Fibroblast of skin of left biceps (primary cell): ENCODE measurements at places on chromosomes 6 and 20.

DNA sequence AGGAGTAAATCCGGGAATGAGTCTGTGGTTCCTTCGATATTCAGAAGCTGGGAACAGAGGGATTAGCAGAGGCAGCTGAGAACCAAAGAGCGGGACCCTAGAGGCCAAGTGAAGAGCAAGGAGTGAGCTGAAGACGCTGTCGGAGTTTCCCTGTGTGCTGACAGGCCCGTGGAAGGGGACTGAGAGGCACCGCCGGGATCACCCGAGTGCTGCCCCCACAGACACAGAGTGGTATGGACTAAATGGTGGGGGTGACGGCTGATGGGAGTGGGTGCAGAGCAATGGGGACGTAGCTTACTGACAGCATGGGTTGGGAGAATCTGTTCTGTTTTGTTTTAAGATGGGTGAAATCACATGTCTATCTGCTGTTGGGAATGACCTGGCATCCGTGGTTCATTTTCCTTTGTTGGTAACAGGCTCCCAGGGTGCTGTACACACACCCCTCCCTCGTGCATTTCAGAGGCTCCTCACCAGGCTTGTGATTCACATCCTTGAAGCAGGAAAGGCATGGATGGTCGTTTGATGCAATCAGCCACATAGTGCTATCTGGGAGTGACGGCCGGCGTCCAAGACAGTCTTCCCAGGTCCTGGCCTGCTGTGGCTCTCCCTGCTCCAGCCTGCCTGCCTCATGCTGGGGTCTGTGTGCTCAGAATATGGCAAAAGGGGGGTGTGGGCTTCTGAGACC, 97.4 kb downstream of the THBS2 start:
- no peak for DNase-seq

- no peak for DNase-seq
These were observed 41.1 kb upstream of the FANCE start for GRCh38 chr6:35411066-35411465.

DNA sequence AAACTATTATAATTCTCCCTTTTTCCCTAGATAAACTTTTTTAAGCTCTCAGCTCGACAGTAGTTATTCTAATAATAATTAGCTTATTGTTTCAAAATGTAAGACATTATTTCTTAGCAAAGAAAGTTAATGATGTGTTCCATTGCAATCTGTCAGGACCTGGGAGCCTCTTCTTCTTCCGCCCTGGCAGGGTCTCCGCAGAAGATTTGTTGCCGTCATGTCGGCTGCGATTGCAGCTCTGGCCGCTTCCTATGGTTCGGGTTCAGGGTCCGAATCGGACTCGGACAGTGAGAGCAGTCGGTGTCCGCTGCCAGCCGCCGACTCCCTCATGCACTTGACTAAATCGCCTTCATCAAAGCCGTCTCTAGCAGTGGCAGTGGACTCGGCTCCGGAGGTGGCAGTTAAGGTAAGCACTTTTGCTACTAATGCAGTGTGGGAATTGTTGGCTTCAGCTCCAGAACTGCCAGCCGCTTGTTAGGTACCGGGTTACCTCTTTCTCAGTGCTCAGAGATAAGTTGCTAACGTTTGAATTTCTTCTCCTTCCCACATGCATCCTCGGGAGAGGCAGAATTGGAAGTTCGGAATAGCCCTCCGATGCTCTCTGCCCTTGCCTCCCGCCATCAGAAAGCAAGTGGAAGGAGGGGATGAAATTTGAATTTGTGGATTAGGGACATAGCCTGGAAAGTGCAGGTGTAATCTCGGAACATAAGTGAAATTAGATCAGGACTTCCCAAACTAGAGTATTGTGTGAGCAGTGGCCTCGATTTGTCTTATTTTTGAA, at the start of gene CDC40:
Gene CDC40 (plus strand): TSS at position 200 of the 781 bp plus-strand sequence. CDS start 18 bp downstream, at position 218.
- no peak for DNase-seq

DNA sequence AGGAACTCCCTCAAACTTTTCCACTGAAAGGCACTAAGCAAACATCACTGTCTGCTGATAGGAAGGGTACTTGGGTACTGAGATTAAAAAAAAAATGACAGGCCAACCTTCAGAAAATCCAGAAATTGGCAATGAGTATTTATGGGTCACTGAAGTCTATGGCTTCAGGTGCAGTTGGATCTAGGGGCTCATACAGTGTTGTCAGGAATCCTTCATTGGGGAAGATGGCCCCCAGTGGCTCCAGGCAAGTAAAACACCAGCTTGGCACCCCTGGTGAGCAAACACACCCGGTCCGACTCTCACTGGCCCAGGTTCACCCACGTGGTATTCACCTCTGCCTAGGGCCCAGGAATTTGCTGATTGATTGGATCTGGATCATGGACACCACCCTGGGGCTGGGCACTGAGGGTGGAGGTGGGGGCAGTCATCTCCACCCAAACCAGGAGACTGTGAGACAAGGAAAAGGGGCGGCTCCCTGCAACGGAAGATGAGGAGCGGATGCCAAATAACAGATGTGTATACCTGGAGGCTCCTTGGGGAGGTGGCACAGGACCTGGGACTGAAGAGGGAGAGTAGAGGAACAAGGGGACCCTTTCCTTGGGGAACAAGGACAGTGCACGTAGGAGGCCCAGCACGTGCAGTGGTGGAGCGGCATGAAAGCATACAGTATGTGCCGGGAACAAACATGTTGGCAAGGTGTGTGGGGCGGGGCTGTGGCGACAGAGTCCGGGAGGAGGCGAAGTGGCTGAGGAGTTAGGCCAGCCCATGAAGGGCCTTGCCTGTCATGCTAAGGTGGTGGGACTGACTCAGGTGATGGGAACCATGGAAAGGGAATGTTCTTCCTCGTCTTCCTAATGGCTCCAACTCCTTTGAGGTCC, 4.7 kb downstream of the SLC2A10 start:
- DNase-seq = no peak

DNA sequence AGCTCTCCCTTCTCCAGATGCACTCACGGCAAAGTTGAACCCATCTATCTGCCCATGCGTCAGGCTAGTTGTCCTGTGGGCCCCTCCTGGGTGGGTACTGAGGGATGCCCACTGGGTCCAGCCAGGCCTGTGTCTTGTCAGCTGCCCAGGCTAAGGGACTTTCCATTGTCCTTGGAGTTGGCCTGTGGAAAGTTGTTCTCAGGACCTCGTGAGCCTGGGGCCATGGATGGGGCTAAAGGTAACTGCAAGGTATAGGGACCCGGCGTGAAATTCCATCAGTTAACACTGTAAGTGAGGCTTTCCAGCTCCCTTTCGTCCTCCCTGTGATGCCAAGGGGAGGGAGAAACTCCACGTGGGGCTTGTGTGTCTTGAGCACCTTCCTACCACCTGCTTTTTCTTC, 126.5 kb downstream of the CEBPB start:
- no peak for DNase-seq

DNA sequence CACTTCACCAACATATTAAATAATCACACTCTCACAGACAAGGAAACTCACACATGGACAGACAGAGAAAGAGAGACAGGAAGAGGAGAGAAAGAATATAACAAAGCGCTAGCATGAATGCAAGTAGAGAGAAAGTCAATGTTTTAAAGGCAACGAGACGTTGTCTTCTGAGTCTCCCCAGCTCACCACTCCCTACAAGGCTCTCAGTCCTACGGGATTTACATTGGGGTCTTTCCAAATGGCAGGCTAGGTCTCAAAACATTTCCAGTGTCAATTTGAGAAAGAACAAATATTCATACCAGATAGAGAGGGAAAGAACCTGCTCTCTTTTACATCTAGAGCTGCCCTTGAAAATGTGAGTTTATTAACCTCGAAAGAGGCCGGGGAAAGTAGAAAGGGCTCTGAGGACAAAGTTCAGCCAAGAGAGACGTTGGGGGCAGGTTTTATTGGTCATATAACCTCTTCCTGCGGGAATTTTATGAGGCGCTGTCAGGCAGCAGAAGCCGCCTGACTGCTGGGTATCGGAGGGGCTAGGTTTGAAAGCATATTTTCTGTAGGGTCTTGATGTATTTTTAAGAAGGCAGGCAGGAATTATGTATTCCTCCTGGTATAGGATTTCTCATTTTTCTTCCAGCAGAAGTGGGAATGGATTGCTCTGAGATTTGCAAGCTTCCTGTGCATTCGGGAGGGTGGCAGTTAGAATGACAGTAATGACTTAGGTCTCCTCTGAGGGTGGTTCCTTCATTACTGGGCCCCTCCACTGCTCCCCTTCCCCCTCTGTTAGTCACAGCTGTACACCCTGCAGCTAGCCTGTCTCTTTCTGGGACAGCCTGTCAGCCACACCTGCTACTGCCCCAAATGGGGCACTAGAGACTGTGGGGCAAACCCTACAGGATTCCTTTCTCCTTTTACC, 34.4 kb upstream of the KIF16B start:
- no peak for DNase-seq
